ENCODE measurements at places on chromosomes 2 and 18.

GRCh38 chr2:119028327-119029174 is 86.6 kb downstream of the MARCO start:
- DNase-seq, result no peak

DNA sequence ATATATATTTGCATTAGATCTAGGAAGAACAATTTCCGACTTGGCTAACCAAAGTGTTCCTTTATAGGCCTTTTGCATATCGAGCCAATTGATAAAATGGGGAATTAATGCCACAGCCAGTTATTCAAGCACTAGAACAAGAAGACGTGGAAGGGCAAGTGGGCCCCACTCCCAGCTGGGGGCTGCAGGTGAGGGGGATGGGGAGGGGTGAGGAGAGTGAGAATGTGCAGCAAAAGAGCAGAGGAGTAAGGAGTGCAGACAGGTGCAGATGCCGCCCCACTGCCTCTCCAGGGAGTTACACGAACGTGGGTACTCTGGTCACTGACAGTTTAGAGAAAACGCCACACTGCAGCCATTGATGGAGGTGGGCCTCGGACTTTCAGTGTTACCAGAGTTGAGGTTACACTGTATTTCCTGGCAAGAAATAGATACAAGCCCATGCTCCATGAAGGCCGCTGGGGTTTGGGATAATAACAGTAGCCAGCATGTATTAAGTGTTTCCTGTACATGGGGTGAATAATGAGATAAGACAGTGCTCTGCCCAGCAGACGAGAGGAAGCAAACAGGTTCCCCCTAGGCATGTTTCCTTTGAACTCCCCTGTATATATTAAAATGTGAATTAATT is 40.9 kb downstream of the GORASP2 start:
- no peak for DNase-seq

DNA sequence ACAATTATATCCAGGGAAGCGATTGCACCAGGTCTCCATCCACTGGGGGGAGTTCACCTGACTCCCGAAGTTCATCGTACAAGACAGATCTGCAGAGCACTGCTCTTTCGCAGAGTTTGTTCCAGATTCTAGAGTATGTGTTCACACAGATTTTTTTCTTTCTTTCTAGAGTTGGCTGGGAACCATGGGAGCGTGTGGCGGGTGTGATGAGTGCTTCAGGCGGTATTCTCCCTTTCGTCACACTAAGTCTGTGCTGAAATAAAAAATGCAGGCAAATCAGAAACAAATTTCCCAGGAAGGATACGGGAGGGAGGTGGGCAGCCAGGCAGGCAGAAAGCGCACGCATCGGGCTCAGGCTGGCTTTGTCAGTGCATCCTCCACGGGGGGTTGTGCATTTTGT is 129.8 kb upstream of the SOX11 start:
- DNase-seq, result no peak

DNA sequence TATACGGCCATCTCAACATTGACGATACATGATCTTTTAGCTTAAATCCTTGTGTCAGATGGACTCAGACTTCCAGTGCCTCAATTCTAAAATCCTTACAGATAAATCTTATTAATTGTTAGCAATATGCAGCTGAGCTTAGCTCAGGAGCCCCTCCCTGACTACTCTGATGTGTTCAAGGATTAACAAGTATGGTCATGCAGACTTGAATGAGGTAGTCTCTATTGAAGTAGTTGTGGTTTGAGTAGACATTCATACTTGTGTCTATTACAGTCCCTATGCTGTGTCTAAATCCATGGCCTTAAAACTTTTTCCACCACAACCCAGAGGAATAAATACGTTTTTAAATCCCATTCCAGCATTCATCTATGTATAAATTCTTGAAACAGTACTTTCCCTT is 119.5 kb downstream of the NUP35 start:
- no peak for DNase-seq

DNA sequence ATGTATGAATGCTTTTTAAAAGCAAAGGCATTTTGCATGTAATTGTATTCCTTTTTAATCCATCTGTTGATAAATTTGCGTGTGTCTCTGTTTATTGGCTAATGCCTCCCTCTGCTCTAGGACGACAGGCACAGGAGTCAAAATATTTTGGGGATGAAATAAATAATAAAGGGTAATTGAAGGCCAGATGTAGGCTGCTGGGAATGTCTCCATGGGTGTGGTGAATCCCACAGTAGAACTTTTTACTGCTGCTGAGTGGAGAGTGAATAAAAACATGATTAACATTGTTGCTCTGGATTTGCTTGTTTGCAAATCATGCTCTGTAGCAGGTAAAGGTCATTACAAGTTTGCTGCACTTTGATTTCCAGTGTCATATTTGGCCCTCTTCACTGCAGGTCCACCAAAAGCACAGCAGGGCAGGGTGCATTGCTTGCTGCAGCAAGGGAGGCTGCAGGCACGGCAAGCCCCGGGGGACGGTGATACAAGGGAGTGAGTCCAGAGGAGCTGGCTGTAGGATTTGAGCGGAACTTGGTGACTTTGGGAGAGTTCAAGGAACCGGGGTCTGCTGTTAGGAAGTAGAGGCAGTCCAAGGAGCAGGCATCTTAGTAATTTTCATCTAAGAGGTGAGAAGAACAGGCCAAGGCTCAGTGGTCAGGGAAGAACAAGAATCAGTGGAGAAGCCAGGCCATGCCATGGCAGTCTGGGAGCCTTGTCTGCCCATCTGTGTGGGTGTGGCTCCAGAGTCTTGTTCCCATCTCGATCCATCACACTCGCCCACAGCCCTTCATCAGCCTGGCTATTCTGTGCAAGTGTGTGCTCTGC is 201.5 kb upstream of the RAB6C start:
- no peak for DNase-seq

DNA sequence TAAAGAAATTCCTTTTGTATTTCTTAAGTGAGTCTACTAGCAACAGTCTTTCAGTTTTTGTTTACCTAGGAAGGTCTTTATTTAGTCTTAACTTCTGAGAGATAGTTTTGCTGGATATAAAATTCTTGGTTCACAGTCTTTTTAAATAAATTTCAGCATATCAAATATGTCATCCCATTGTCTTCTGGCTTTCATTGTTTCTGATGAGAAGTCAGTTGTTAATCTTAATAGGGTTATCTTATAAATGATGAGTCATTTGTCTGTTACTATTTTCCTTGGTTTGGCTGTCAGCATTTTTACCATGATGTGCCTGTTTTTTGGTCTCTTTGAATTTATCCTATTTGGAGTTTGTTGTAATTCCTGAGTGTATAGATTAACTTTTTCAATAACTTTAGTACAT is 129.3 kb downstream of the FAM210A start:
- DNase-seq, result no peak

GRCh38 chr18:36786686-36787085 is 42.1 kb downstream of the TPGS2 start:
- no peak for DNase-seq

DNA sequence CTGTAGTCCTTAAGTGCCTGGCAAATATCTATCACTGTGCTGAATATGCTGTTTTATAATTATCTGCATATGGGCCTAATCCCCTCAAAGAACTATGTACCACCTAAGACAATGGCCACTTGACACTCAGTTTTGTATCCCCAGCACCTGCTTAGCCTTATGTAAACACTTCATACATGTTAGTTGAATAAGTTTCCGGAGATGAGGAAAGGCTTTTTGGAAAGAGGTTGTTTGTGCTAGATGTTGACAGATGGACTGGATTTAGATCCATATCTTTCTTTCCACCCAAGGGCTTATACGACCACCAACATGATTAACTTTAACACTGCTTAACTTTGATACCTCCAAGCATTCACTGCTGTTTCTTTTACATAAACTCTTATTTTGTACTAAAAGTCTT is 63.3 kb downstream of the FAM228A start:
- DNase-seq, result peak; percentile 7

DNA sequence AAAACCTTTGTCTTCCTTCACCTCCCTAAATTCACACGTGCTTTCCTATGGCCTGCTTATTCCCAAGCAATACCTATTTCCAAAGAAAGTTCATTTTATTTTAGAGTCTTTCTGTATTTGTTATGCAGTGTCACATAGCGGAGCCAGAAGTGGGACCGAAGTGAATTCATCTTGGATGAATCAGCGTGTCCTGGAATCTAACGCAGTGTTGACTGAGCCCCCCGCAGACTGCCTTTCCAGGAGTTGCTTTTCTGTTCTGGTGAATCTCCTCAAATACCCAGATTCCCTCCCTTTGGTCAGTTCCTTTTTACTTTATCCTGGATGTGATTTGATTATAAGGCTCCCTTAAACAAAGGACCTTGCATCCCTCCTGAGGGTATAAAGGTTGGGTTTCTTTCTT is 10.8 kb downstream of the ALPP start:
- DNase-seq, result no peak

DNA sequence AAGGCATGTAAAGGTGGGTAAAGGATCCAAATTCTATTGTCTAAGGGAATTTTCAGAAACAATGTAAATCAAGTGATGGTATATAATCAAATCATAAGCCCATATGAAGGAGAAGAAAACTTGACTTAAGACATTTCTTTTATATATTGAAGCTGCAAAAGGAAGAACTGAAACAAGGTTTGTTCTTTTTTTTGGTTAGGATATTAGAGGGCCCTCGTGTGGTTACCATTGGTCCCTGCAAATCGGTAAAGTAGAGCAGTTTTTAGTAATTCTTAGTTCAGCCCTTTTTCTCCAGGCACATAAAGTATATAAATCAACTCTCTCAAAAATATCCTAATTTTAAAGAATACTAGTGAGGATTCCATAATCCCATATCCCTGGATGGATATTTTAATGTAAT is 105.6 kb upstream of the STK17B start:
- DNase-seq, result no peak

GRCh38 chr18:33697498-33697897 is 119.5 kb downstream of the ASXL3 start:
- no peak for DNase-seq

DNA sequence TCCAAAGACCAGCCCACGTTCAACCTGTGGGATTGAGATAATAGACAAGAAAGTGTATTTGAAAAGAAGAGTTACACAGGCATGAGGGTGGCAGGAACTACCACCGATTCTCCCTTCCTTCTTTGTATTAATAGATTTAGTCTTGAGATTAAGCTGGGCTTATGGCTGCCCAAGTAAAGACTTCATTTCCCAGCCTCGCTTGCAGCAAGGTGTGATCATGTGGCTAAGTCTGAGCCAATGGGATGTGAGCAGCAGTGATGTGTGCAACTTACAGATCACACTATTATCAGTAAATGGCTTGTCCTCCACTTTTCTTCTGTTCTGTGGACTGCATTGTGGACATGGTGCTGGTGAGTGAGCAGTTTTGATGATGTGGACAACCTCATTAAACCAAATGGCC is 101.7 kb downstream of the POLR1A start:
- DNase-seq, result no peak

GRCh38 chr2:68741238-68741637 is 6.6 kb downstream of the ARHGAP25 start:
- no peak for DNase-seq

GRCh38 chr2:98476192-98476868 is 31.7 kb downstream of the INPP4A start:
- peak; percentile 50 for DNase-seq

DNA sequence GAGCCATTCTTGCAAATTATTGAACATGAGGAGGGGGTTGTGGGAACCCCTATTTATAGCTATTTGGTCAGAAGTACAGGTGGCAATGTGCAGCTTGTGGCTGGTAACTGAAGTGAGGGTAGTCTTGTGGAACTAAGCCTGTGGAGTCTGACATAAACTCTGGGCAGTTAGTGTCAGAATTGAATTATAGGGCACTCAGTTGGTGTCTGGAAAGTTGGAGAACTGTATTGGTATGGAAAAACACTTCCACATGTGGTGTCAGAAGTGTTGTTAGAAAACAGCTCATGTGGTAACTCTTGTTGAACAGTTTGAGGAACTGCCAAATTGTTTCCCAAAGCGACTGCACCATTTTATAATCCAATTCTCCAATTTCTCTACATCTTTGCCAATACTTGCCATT is 7.5 kb downstream of the RALBP1 start:
- no peak for DNase-seq

DNA sequence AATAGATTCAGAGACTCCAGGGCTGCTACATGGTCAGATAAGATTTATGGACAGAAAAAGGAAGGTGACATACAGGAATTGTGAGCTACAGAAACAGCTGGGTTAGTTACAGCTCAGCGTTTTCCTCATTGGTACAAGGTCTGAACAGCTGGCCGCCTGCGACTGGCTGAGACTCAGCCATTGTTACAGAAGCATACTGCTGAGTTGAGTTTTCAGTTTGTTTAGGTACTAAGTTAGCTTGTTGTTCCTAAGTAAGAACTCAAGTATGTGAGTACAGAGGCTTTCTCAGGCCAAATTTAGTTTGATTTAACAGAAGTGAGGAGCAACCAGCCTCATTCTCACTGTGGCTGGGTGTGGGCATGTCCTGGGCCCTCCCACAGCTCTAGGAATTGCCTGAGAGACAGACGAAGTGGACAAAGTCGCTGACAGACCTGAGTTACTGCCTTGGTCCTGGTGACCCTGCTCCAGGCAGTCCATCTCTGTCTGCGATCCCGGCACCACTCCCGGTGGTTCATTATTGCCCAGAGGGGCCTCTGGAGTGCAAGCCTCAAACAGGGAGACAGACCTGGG is 27.8 kb upstream of the RHOB start:
- no peak for DNase-seq

GRCh38 chr2:17608251-17608650 is 67.8 kb downstream of the VSNL1 start:
- DNase-seq, result no peak

DNA sequence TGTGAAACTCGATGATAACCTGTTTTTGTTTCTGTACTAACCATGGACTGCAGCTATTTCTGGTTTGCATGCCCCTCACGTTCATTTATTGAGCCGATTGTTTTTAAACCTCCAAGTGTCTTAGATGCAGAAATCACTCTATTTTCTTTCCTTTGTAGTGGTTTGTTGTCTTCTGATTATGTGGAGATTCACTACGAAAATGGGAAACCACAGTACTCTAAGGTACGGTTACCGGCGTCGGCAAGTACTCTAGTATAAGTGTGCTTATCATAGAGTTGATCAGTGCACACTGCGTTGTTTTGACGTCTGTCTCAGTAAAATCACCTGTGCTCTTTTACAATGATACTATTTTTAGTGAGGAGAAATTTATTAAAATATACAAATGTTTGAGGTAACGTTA is 87.4 kb downstream of the ADAM23 start:
- DNase-seq, result no peak

- peak; percentile 87 for DNase-seq
Measured at GRCh38 chr2:144438801-144439631, 80.9 kb downstream of the ZEB2 start.

DNA sequence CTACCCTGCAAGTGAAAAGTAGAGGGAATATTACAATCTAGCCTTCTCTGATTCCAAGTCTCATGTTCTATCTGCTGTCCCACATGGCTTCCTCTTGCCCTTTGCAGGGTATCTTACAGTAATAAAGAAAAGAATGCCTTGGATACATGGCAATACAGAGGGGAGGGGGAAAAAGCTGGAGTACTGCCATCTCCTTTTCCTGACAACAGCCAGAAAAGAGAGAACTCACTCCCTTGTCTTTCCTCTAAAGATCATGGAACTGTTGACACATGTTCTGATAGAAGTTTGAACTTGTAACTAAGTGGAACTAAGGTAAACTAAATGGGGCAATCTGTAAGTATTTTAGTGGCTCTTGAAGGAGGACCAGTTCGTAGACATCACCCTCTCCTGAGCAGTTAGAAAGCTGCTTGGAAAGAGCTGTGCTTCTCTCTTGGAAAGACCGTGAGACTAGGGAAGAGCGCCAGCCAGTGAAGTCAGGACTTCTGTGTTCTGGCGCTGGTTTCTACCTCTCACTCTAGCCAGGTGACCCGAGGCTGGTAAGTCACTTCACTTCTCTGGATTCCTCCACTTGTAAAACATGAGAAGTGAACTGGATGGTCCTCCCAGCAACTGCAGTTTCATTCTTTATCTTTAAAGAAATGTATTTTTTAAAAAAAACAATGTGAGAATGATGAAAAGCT is 242.3 kb upstream of the FOSL2 start:
- DNase-seq, result no peak

- DNase-seq, result no peak
Measured at GRCh38 chr2:219003979-219004378, 10.8 kb upstream of the CRYBA2 start.

Data from NCI-H2171 (cell line).